ENCODE measurements at places on chromosomes 2 and 18.

- DNase-seq = no peak
These were observed 34.1 kb downstream of the SLC66A2 start for GRCh38 chr18:79917169-79917852.

DNA sequence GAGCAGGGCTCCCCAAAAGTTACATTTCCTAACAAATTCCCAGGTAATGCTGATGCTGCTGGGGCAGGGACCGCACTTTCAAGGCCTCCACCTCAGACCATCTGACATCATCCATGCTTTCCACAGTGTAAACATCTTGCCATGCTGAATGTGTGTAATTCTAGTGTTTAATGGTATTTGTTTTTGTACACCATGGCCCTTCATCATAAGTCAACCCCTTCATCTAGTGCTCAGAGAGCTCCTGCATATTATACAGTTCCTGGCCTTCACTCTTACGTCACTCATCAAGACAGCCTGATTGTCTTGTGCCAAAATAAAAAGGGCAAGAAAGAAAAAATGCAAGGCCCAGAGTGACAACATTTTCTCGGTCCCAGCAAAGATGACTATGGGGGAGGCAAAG lies 77.5 kb upstream of the ZFP36L2 start:
- no peak for DNase-seq

DNA sequence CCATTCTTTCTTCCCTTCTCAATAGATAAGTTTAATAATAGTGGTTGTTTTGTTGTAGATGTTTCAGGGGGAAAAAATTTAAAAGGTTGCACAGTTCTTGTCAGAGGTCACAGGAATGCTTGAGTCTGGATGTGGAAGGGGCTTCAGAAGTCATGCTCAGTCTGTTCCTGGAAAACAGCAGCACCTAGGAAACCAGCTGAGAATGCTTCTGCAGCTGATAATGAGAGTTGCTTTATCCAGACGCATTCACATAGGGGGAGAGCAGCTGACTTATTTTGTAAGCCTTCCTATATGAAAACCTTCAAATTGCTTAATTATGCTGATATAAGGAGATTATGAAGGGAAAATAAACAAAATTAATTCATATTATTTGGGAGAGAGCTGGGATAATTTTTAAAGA lies 235.5 kb downstream of the GULP1 start:
- no peak for DNase-seq

- no peak for DNase-seq
These were observed 210.9 kb upstream of the SMAD7 start for GRCh38 chr18:49161627-49162026.

DNA sequence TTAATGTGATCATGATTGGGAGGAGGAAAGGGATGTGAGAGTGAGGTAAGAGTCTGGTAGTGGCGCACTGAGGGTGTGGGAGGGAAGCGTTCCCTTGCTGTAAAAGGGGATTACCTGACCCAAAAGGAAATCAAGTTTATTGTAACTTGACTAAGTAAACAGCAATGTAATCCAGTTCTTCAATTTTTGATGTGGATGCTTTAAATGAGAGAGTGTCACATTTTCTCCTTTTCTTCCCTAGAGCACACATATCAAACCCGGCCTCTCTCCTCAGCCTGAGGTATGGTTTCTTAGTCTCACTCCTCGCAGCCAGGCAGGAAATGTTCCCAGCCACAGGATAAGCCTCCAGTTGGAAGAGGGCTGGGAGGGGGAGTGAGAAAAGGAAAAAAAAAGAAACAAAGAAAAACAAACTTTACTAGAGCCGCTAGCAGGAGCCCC lies 688 bp upstream of the ARHGAP28 start:
- no peak for DNase-seq

- DNase-seq = no peak
These were observed 1272.2 kb upstream of the LRRTM1 start for GRCh38 chr2:81576713-81577112.

DNA sequence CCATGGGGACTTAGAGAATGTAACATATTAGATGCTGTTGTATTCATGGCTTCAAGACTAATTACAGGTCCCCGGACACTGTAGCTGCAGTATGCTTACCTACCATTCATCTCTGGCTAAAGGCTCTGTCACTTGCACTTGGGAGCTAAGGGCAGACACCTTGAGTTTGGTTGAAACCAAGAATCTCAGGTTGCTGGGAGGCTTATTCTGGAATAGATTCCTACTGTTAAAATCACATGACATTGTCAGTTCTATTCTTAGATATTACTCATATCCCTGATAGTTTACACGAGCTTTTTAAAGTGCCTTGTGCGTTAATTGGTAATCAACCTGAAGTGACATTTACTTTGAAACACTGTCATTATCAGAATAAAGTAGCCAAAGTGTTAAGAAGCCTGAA lies 73.0 kb upstream of the EPB41L5 start:
- no peak for DNase-seq

DNA sequence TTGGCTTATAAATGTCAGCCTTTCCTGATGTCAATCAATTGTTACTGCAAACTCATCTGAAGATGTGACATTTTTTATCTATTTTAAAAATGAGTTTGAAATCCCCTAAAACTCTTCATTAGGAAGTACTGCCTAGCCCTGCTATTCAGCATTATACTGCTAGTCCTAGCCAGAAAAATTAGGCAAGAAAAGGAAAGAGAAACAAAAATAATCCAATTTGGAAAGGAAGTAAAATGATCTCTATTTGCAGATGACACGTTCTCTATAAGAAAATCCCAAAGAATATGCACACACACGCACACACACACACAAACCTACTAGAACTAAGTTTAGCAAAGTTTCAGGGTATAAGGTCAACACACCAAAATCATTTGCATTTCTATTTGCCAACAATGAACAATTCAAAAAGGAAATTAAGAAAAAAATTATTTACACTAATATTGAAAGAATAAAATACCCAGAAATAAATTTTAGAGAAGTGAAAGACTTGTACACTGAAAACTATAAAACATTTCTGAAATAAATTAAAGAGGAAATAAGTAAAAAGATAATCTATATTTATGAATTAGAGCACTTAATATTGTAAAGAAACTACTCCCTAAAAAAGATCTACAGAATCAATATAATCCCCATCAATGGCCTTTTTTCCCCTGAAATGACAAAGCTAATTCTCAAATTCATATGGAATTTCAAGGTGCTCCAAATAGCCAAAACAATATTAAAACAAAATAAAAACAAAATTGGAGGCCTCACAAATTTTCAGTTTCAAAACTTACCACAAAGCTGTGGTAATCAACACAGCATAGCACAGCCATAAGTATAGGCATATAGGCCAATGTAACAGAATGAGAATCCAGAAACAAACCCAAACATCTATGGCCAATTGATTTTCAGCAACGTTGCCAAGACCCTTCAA lies 433.7 kb upstream of the TRIB2 start:
- DNase-seq = no peak

GRCh38 chr2:176531608-176532007 lies 262.4 kb downstream of the MTX2 start:
- no peak for DNase-seq

DNA sequence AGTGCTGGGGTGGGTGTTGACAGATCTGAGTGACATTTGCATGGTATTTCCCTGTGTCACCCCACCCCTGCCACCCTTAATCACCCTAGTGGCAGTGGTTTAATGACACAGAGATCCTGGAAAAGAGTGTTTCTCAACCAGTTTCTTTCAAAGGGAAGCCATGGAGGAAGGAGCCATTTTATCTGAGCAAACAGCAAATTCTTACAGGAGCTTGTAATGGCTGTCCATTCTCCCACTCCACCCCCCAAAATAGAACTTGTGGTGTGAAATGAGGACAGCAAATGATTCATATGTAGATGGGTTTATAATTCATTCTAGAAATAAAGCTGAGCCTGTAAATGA lies 51.5 kb downstream of the CDC42EP3 start:
- no peak for DNase-seq

- DNase-seq = no peak
These were observed 1.7 kb downstream of the TRIP12 start for GRCh38 chr2:229920011-229920641.

- DNase-seq = no peak
These were observed 249.8 kb downstream of the TXNL1 start for GRCh38 chr18:56388571-56388970.

DNA sequence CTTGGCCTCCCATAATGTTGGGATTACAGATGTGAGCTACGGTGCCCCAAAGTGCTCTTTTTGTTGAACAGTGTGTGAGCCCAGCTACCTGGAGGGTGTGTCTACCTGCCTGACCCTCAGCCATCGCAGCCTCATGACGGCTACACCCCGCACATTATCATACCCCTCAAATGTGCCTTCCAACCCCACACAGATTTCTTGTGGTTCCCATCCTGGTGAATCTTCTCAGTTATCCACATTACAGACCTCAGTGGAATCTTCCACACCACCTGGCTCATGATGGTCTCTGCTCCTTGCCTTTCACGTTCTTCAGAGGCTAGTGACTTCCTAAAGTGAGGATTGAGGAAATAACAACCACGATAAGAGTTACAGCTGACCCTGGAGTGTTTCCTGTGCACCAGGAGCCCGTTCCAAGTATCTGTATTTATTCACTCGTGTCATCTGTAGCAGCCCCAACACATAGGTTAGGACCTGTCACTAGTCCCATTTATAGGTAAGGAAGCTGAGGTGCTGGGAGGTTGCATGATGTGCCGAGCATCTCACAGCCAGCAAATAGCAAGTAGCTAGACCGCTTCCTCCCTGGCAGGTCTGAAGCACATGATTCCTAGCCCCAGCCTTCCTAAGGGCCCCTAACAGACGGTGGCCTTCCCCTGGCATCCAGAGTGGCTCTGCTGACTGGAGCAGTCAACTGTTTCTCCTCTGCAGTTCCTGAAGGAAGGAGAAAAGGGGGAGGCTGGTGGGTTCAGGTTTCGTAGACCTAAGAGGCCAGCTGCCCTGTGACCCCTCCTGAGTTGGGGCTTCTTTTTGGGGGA lies 47.3 kb downstream of the TCF7L1 start:
- no peak for DNase-seq

DNA sequence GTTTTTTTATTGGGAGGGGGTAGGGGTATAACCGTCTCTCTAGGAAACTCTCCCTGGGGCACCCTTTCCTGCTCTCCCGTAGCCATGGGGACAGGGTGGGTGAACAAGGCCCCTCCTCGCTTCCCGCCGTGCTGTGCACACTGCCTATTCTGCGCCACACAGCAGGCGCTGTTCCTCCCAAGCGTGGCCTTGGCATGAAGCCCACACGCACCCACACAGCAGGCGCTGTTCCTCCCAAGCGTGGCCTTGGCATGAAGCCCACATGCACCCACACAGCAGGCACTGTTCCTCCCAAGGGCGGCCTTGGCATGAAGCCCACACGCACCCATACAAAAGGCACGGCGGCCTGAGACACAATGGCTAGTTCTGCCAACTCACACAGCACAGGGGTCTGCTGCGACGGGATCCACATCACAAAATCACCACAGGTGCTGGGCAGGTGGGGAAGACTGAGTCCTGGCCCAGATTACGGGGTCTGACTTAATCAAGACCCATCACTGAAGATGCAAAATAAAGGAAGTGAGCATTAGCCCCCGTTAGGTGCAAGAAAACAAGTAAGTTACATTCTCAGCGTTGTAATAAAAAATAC lies 46.6 kb upstream of the TPO start:
- DNase-seq = no peak

DNA sequence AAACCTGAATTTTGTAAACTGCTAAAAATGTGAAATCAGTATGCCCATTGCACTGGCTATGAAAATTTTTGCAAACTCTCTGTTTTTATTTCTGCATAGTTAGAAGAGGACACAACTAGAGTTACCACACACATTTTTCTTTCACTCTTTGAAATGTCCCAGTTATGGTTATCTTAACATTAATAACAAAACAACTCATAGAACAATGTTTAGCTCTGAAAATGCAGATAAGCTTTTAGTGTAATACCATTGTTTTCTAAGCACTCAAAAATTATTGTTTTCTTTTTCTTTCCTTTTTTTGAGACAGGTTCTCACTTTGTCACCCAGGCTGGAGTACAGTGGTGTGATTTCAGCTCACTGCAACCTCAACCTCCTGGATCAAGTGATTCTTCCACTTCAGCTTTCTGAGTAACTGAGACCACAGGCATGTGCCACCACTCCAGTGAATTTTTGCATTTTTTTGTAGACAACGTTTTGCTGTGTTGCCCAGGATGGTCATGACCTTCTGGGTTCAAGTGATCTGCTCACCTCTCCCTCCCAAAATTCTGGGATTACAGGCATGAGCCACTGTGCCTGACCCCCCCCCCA lies 1204.5 kb upstream of the ZEB2 start:
- no peak for DNase-seq

GRCh38 chr2:15279201-15279876 lies 281.8 kb downstream of the NBAS start:
- DNase-seq = no peak

DNA sequence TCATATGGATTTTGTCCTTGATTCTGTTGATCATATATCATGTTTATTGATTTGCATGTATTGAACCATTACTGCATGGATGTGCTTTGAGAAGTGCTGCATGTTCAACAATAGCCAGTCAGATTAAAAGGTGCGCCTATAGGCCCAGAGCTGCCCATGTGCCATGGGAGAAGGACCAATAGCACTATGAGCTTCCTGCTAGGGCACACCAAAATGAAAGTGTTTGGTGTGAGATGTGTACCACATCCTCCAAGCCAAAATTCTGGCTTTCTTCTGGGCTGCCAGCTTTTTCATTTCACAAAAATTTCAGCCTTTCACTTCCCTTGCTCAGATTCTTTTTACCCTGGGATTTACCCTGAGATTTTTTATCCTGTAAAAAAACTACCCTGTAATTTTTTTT lies 34.8 kb upstream of the MMADHC start:
- DNase-seq = no peak

DNA sequence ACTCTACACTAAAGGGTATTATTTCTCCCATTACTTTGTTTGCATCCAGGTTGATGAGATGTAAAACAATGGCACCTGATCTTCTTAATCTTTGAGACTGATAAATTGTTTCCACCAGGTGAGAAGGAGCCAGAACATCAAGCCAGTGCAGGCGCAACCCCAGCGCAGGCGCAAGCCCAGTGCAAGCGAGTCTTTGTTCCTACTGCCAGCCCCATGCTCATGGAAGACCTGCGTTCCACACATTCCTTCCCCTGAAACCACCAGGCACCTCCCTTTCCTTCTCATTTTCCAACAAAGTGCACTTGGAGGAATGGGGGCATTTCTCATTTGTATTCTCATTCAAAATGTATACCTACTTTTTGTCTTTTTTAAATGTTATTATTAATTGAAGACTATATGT lies 188.7 kb upstream of the SMAD2 start:
- no peak for DNase-seq

GRCh38 chr2:45132551-45132950 lies 123.3 kb upstream of the SIX2 start:
- no peak for DNase-seq

All from activated CD4-positive, alpha-beta T cell treated with anti-CD3 and anti-CD28 coated beads for 24 hours (primary cell).